ENCODE measurements at places on chromosomes 11 and 22. TPM values are rescaled to one million over a fixed set of nuclear protein-coding genes. Genes with fewer than 3 reads are reported as not detected.

DNA sequence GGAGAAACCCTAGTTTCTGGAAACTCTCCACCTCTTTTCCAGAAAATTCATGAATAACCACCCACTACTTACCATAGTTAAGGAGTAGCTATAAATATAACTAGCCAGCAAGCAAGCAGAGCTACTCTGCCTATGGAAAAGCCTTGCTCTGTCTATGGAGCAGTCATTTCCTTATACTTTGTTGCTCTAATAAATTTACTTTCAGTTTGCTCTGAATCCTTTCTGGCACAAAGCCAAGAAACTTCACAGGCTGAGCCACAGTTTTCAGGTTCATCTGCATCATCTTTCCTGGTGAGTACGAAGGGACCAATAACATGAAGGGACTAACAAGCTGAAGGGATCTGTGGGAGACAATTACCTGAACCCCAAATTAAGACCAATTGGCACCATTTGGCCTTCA, 4.6 kb downstream of the OR4C45 start:
- no peak for DNase-seq

DNA sequence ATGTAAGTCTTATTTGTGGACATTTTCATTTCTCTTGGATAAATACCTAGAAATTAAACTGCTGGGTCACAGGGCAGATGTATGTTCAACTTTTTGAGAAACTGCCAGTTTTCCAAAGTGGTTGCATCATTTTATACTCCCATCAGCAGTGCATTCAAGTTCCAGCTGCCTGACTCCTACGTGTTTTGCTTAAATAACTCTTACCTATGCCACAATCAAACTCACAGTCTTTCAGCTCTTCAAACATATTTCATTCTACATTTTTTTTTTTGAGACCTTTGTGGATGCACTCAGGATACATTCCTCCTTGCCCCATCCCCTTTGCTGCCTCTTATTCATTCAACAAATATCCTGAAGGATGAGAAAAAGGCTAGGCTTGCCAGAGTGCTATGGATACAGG, 9.2 kb downstream of the TCF20 start:
- DNase-seq: no peak

GRCh38 chr11:32312865-32313403, 122.4 kb downstream of the WT1 start:
- peak; percentile 86 for DNase-seq

DNA sequence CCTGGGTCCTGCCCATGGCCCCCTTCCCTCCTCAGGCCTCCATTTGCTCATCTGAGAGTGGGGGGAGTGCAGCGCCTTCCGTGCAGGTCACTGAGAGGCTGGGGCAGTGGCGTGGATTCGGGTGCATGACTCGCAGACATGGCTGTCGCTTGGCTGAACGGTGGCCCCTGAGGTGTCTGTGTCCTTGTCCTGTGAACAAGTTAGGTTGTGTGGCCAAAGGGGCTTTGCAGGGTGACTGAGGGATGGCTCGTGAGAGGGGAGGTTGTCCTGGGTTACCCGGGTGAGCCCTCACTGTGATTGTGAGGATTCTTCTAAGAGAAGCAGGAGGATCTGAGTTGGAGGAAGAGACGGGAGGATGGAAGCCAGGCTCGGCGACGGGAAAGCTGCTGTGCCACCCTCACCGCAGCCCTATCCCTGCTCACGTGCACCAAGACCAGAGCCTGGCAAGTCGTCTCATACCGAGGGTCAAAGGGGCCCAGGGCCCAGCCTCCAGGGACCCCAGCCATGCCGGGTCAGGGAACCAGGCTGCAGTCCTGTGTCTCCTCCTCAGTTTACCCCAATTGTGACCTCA, 79.1 kb downstream of the KCNQ1 start:
- DNase-seq: no peak

DNA sequence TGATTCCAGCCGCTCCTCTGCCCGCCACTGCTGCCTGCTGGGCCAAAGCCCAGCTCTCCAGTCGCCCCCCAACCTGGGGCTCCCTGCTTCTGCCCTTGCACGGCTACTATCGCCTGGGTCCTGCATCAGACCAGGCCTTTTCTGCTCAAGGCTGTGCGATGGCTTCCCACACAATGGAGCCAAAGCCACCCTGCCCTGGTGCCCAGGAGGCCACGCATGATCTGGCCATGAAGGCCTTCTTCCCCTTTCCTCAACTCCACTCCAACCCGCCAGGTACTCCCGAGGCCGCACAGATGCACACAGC, 45.8 kb downstream of the SGSM3 start:
- no peak for DNase-seq

RNF215 gene
- 6.4 TPM for total RNA-seq

DNA sequence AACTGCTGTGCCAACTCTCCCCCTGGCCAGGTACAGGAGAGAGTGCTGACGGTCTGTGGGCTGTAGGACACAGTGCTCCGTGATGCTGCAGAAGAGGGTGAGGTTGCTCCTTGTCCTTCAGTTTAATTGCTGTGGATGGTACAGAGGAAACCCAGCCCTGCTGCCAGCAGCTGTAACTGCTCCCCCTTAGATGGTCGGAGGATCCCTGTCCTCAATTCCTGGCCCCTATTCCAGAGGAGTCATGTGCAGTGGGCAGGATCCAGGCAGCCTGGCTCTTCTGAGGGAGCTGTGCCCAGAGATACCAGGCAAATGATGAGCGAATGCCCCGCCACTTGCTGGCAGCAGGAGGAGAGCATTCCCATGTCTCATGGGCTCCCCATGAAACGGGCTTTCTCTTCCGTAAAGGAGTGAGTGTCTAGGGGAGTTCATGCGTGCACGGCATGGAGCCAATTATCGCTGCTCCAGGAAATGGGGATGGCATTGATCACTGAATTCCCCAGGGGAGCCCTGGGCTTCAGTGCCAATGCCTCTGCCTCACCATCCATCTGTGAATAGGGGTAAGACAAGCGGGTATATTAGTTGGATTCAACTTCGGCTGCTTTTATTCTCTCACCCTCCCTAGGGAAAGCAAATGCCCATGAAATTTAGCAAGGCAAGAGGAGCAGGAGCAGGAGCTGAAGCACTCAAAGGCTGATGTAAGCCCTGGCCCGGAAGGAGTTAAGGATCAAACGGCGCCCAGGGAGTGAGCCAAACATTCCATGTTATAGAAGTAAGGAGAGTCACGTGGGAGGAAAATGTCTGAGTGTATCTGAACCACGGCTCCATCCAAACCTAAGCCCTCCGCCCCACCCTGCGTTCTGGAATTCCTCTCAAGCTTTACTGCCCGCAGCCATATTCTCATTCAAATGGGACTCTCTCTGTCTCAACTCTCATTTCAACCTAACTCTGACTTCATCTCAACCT, 51.0 kb upstream of the CSNK2A3 start:
- no peak for DNase-seq

DNA sequence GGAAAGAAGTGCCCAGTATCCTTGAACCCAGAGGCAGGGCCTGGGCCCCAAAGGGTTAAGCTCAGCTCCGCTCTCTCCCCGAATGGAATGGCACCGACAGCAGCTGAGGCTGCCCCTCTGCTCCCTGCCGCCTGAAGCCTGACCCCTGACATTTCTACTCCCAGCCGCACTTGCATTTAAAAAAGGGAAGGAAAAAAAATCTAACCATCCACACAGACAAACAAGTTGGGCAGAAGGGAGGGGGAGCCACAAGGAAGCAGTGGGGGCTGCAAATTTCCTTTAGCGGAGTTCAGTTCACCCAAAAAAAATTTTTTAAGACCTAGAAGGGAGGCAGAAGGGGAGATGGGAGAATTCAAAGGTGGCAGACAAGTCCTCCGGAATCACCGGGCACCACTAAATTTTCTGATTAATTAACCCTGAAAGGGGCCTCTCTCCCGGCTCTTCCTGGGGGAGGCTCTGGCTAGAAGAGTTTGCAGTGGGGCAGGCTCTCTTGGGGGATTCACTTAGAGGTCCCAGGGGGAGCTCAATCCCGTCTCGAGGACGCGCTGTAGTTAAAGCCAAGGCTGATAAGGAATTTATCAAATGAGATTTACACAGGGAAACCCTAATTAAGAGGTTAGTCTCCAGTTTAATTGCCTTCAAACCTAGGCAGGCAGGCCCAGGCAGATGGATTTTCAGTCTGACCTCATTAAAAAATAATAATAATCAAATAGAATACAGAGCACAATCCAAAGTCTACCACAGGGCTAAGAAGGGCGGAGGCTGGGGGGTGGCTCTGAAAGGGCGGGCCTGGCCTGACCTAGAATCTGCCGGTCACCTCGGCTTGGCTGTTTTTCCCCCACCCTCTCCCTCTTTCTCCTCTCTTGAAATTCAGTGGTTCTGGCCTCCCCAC, 25.6 kb downstream of the MN1 start:
- no peak for DNase-seq

DNA sequence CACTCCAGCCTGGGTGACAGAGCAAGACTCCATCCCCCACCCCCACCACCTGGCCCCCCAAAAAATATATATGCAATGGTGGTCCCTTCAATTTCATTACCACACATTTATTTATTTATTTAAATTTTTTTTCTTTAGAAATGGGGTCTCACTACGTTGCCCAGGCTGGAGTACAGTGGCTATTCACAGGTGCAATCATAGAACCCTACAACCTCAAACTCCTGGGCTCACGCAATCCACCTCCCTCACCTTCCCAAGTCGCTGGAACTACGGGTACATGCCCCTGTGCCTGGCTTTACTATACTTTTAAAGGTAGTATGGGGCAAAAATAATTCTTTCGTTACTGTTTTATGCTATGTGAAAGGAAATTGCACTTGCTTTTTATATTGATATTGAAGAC, 50.9 kb upstream of the EP300 start:
- DNase-seq: no peak

SCGB1D4 gene
- not detected for total RNA-seq

PLEKHB1 gene
- total RNA-seq: 0.10 TPM

SMIM38 gene
- total RNA-seq: not detected

- DNase-seq: no peak
Measured at GRCh38 chr11:26321516-26321915, 10.4 kb upstream of the ANO3 start.

GRCh38 chr22:45262931-45263462, 21.8 kb upstream of the UPK3A start:
- DNase-seq: no peak

GRCh38 chr22:41976961-41977566, 7.8 kb downstream of the SEPTIN3 start:
- DNase-seq: no peak

- DNase-seq: no peak
Measured at GRCh38 chr22:21103633-21104032, 57.9 kb downstream of the LRRC74B start.

- no peak for DNase-seq
Measured at GRCh38 chr11:119099711-119100110, 1.9 kb downstream of the DPAGT1 start.

GRCh38 chr11:116986521-116987105, 111.6 kb downstream of the SIK3 start:
- DNase-seq: peak; percentile 11

SGSM1 gene
- total RNA-seq: not detected

DNA sequence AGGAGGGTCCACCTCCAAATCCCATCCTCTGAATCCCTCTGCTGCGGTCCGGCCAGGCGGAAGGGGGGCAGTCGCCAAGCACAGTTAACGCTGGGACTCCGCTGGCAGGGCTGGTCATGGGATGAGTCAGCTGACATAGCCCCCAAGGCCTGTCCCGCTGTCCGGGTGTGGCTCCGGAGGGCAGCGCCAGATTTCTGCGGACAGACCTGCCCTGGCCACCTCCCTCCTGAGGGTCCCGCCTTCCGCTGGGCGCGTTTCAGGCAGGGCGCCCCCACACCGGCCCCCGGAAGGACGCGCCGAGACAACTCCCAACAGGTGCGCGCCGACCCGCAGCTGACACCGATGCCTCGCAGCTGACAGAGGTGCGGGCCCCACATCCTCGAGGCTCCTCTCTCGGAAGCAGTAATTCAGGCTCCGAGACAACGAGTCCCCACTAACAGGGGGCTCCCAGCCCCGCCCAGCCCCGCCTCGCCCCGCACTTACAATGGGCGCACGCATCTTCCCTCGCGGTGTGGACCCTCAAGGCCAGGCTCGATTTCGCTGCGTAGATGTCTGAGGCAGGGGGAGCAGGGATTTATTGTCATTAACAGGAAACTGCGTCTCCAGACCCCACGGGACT, 607 bp downstream of the PLAAT3 start:
- no peak for DNase-seq

DNA sequence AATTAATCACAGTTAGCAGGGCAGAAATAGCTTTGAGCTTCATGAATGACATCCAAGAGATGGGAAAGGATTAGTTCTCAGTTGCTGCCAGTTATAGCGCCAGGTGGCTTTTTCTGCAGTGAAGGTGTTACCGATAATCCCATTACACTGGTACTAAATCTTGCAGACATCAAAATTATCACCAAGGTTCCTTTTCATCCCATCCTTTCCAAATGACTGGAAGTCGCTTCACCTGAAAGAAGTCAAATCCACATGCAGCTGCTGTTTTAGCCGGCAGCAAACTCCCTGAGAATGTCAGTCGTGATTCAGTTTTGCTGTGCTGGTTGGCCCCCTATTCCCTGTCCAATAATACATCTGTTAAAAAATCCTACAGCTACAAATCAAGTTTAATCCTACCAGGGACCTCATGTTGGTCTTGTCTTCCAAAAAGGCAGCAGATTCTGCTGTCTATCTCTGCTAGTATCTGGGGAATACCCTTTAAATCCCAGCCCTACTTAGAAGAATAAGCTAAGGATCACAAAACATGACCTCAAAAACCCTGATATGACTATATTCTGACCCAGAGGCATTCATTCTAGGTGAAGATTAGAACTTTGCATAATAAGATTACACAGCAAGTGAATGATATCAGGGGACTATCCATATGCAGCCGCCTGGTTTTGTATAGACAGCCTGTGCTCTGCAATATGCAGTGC, 31.7 kb downstream of the IMMP1L start:
- no peak for DNase-seq

GRCh38 chr11:112565551-112565950, 304.9 kb upstream of the PLET1 start:
- no peak for DNase-seq

Data from H4 (cell line).